Hematopoietic multipotent progenitor cell (in vitro differentiated cells): ENCODE measurements at places on chromosomes 1 and 21.
A peak's percentile ranks its signal among the peaks of the same experiment; 100 is the strongest.

GRCh38 chr1:98480271-98480670 is 181.2 kb upstream of the SNX7 start:
- DNase-seq: no peak

- no peak for DNase-seq
These were observed 996 bp upstream of the TMEM51 start for GRCh38 chr1:15152318-15153183.

DNA sequence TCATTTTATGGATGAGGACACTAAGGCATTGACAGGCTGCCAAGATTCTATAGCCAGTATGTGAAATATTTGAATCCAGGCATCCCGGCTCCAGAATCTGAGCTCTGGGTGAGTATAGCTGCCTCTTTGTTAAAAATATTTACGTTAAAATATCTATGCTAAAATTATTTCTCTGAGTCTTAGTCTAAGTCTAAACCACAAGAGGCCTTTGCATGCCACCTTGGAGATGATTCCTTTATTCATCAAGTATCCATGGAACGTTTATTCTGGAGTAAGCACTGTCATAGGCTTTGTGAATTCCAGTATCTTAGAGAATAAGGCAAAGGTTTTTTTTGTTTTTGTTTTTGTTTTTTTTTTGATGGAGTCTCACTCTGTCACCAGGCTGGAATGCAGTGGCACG is 116.4 kb downstream of the GREM2 start:
- no peak for DNase-seq

GRCh38 chr1:75233302-75233929 is 99.2 kb downstream of the LHX8 start:
- peak; percentile 18 for DNase-seq

DNA sequence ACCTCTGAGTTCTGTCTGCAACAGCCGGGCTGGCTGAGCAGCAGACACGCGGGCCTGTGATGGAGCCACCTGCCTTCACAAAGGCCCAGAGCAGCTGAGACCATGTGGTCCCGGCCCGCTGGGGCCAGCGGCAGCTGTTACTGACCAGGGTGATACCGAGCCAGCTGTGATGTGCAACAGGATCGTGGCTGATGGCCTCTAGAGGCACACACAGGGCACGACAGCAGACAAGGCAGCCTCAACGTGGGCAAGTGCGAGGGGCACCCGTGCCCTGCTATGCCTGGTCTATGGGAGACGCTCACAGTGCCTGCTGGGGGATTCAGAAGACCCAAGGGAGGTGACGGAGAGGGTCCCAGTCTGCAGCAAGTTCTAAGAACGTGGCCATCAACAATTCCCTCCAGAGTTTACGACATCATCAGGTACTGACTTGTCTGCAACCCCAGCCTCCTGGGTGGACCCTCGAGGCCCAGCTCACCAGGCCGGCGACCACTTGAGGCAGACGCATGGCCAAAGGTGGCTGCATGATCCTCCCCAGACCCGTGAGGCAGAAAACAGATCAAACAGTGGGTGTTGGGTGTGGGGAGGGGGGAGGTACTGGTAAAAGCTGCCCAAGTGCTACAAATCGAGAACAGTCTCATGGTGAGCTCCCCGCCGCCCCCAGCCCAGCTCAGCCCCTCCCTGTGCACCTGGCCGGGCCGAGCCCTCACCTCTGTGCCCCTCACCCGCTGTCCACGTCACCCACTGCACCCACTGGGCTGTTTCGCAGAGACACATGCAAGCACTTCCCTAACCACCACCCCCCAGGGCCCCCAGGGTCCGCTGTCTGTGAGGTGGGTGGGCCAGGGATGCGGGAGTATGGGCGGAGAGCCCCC is 6.0 kb downstream of the POFUT2 start:
- DNase-seq: no peak

GRCh38 chr1:68116643-68117235 is 66.3 kb upstream of the DIRAS3 start:
- DNase-seq: peak; percentile 69

GRCh38 chr1:39489567-39490239 is 1.7 kb upstream of the BMP8A start:
- no peak for DNase-seq

- DNase-seq: no peak
These were observed 19.2 kb downstream of the PRXL2B start for GRCh38 chr1:2605509-2606395.

DNA sequence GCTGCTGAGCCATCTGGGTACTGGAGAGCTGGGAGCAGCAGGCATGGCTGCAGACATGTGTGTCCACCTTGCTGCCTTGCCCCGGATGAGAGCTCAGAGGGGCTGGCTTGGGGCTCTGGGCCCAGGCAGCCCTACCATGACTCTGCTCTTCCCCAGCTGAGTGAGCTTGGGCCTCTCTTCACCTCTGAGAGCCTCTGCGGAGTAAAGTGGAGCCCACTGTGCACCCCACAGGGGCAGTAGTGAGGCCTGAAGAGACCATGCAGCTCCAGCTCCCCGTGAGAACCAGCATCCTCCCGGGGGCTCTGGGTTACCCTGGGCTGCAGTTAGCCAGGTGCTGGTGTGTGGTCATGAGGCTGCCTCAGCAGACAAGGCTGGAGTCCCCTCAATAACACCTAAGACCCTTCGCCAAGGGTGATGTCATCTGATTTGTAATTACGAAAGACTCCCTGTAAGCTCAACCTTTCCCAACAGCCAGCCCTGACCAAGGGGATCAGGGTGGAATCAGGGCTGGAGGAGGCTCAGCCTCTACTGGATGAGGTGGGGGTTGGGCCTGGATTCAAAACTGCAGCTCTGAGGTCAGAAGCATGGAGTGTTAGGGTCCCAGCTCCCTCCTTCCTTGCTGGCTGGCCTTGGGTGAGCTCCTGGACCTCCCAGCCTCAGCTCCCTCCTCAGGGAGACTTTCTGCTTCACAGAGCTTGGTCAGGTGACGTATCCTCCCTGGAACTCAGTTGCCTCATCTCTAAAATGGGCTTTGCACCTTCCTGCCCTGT is 308.0 kb downstream of the MATN1 start:
- DNase-seq: no peak

- DNase-seq: no peak
These were observed 51.0 kb downstream of the PLPPR4 start for GRCh38 chr1:99315305-99315704.

GRCh38 chr1:200962631-200963030 is 60.9 kb downstream of the KIF21B start:
- DNase-seq: no peak

- no peak for DNase-seq
These were observed 26.0 kb downstream of the RNASEL start for GRCh38 chr1:182563095-182563494.

DNA sequence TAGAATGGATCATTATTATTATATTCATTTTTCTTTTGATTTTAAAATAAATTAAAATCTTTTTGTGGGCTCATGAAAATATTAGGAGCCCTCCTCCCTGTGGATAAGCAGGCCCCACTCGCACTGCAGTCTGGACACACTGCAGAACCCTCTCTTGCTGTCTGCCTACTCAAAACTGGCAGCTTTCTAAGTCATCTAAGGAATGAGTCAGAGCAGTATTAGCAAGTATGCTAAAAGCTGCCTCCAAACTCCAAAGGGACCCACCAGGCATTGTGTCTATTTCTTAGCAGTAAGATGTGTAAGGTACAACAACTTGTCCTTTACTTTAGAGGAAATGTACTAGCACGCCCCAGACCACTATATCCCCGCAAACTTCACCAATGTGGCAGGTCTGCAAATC is 108.8 kb downstream of the SYF2 start:
- no peak for DNase-seq

GRCh38 chr1:180630408-180631193 is 1.2 kb upstream of the XPR1 start:
- no peak for DNase-seq

DNA sequence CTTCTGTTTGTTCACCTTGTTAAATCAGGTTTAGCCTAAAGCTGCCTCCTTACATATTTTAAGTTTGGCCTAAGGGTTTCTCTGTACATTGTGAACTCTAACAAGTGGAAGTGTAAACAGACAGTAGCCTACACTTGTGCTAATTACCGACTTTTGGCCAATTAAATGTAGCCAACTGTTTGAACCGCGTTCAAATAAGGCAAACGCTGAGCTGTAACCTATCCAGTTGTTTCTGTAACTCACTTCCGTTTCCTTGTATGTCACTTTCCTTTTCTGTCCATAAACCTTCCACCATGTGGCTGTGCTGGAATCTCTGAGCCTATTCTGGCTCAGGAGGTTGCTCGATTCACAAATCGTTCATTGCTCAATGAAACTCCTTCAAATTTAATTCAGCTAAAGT is 8.0 kb upstream of the FCAMR start:
- DNase-seq: no peak

DNA sequence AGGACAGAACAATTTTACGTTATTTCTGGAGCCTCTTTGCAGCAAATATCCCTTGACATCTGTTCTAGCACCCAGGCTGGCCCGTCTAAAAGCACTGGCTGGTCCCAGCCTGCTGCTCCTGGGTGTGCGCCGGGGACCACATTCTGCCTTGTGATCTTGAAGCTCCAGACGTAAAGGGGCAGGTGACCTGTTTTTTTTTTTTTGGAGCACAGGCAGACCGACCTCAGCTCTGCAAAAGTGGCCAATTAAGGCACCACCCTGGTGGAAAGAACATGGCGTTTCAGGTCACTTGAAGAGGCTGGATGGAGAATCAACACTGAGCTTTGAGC is 13.8 kb upstream of the CAMTA1 start:
- no peak for DNase-seq

DNA sequence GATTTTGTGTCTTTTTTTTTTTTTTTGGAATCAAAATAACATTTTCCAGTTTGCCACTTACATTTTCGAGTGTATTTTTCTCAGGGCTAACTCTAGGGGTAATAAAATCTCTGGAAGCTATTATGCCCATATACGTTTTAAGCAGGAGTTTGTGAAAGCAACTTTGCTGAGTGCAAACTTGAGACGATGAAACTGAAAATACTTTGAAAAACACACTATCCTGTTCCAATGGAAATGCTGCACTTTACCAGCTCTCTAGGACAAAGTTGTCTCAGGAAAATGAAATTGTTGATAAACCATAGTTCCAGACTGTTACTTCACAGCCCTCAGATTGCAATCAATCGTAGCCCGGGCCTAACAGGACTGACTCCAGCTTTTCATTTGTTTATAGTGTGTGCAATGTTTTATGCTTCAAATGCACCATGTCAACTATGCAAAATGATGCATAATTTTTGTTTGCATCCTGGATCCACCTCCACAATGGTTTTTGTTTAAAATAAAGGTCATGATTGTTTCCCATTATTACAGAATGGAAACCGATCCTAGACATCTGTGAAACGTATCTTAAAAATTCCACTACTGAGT is 220.6 kb upstream of the PKN2 start:
- DNase-seq: no peak

- no peak for DNase-seq
These were observed 36.5 kb downstream of the MAP3K21 start for GRCh38 chr1:233364026-233364425.

- no peak for DNase-seq
These were observed 97.6 kb downstream of the PIK3R3 start for GRCh38 chr1:46034601-46035516.

DNA sequence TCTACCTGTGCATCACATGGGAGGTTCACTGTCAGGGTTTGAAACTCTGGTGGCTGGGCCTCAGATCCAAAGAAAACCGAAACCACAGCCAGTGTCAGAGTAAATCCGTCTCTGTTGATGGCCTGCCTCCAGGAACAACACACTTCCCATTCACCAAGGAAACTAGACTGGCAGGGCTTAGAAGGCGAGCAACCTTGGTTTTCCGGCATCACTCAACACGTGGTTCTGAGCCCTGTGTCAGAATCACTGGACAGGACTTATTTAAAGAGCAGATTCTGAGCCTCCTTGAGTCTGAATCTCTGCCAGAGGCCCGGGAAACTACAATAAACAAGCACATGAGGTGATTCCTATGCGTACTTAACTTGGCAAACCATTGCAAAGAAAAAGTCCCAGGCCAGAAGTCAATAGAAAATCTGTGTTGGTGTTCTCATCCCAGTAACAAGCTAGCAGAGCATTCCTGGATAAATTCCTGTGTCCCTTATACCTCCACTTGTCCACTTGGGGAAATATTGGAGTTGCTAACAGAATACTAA is 70.0 kb downstream of the KCTD3 start:
- no peak for DNase-seq

- DNase-seq: no peak
These were observed 276.0 kb downstream of the RWDD3 start for GRCh38 chr1:95509989-95510388.

GRCh38 chr1:221708076-221708571 is 33.8 kb downstream of the DUSP10 start:
- peak; percentile 92 for DNase-seq

DNA sequence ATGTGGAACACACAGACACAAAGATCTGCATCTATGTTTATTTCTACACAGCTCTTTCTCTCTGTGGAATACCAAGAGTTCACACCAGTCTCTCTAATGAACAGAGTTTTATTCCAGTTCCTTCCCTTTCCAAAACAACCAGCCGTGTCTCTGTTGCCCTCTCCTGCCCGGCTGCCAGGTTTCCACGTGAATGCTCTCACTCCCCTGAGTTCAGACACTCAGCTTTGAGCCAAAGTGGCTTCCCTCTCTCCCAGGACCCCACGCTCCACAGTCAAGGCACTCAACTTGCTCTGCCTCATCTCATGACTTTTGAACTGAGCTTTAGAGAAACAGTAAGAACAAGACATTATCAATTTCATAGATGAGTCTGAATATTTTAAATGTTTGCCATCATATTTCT is 488.9 kb downstream of the SMYD3 start:
- no peak for DNase-seq
